Activated naive CD8-positive, alpha-beta T cell treated with anti-CD3 and anti-CD28 coated beads, Interleukin-2, amount 10 ng/mL, durations not matched to agents 7 days and 5 days (primary cell): ENCODE measurements at places on chromosomes 3 and 15. TPM values are rescaled to one million over a fixed set of nuclear protein-coding genes. Genes with fewer than 3 reads are reported as not detected.

ANKUB1 gene
- not detected for total RNA-seq

RPS27L gene
- 179 TPM for total RNA-seq

PRRT3 gene
- 5.3 TPM for total RNA-seq

ACKR2 gene
- 3.7 TPM for total RNA-seq

GOLGA8J gene
- 0.31 TPM for total RNA-seq
